Activated T-cell treated with anti-CD3 and anti-CD28 coated beads for 4 hours (primary cell): ENCODE measurements at places on chromosomes 2 and 18.

DNA sequence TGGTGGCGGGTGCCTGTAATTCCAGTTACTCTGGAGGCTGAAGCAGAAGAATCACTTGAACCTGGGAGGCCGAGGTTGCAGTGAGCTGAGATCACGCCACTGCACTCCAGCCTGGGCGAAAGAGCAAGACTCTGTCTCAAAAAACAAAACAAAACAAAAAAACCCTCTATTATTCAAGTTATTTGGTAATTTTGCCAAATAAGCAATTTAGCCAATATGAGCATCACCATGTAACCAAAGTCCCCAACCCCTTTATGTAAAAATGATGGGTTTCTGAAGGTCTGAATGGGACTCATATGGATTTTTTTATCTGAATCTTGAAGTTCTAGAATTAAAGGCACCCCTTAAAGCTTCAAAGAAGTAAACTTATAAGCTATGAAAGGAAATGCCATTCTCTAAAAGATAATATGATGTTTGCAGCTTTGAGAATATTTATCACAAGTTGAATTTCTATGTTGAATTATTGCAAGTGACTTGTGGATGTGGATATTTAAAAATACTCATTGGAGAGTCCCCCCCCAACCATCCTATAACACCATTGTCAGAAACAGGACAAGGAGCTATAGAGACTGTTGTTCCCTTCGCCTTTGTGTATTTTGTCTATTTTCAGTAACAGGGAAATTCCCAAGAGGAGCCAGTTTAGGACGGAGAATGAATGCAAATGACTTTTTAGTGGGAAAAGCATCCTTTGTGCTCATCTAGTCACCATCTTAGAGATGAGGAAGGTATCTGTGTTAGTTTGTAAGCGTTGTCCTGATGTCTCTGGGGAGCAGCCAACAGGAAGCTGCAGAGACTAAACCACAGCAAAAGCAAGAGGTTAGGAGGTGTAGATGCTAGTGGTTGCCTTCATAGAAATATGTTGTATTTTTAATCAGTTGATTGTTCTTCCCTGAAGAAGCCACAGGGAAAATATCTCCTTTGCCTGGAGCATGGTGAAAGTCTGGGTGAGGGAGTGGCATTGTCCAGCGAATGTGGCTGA lies 68.3 kb downstream of the TET3 start:
- no peak for DNase-seq

GRCh38 chr2:17969661-17970060 lies 91.2 kb downstream of the KCNS3 start:
- no peak for DNase-seq

DNA sequence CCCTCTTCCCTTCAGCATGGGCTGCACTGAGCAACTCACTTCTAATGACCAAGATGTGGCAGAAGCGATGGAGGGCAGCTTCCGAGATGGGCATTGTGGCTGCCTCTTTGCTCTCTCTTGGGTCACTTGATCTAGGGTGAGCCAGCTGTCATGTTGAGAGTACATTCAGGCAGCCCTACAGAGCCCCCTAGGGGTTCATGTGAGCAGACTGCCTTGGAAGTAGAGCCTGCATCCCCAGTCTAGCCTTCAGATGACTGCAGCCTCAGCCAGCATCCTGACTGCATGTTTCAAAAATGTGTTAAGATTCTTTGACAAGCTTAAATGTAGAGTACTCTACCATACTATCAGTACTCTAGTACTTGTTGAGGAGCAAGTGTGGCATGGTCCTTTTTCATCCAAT lies 143.9 kb downstream of the NCK2 start:
- DNase-seq: no peak

DNA sequence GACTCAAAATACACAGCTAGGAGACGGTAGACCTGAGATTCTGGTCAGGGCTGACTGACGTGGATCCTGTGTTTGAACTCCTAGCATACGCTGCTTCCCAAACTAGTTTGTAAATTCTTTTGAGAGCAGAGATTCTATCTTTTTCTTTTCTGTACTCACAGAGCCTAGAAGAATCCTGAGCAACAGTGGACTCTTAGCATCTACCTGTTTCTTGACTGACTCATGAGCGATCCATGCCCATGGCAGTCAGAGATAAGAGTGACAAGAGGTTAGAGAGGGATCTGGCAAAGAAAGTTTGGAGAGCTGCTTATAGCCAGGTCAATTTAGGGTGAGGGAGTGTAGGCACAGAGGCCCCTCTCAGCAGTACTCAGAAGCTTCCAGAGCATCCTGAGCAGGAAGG lies 41.1 kb upstream of the PPP1CB start:
- no peak for DNase-seq

- DNase-seq: no peak
Observed at GRCh38 chr18:21452796-21453510, 147.6 kb downstream of the ESCO1 start.

DNA sequence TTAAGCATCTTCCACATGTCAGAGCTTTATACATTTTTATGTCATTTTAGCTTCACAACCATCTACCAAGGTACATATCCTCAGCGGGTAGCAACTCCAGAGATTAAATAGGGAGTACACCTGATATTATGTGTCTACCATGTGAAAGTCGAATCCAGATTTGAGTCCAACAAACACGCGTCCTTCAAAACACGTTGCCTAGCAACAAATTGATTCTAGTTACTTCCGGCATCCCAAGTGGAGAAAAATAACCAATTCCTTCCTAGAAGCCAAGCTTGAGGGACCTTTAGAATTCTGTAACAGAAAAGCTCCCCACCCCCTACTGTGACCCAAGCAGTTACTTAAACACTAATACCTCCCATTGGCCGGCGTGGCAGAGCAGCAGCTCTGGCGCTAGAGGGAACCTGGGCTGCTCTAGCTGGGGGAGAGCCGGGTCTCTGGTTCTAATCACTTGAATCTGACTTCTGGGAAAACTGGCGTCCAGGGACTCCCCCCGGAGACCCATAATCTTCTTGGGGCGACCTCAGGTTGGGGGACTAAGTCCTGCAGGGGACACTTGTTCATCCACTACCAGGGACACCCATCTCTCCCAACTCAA lies at the start of gene ERICH2:
ERICH2 (plus strand) TSS at position 371 of the 598 bp plus-strand sequence. CDS start 304 bp downstream, outside the sequence.
- peak; percentile 5 for DNase-seq

DNA sequence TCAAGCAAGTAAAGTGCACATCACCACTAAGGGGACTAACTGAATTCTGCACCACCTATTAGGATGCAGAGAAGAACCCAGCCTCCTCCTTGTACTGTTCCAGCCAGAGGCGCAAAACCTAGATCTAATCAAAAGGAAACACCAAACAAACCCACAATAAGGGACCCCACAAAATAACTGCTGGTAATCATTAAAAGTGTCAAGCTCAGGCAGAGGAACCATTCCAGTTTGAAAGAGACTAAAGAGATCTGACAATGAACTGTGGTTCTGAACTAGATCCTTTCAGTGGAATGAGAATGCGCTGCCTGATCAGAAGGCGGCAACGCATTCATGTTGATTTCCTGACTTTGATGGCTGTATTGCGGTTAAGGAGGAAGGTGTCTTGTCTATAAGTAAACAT lies 16.8 kb downstream of the HDLBP start:
- no peak for DNase-seq

DNA sequence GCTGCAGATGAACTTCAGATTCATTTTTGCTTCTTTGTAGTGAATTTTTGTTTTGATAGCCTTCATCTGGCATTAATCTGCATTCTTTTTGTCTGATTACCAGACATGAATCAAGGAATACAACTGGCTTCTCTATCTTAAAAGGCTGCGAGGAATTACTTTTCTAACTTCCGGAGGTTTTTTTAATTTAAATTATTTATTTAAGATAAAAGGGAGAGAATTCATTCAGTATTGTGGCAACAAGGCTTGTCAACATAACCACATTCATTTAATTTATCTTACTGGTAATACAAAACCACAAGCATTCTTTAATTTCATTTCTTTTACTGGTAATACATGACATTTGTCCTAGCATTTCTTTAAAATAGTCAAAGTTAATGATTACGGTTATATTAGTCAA lies 36.0 kb downstream of the CSRNP3 start:
- DNase-seq: no peak

GRCh38 chr18:65206551-65207260 lies 544.1 kb upstream of the CDH7 start:
- DNase-seq: no peak

GRCh38 chr2:129024796-129025195 lies 706.1 kb upstream of the HS6ST1 start:
- DNase-seq: no peak
